ENCODE measurements at places on chromosomes 16 and 17. TPM values are rescaled to one million over a fixed set of nuclear protein-coding genes. Genes with fewer than 3 reads are reported as not detected.
A peak's percentile ranks its signal among the peaks of the same experiment; 100 is the strongest.

The TEKT1 gene
- total RNA-seq: not detected

DNA sequence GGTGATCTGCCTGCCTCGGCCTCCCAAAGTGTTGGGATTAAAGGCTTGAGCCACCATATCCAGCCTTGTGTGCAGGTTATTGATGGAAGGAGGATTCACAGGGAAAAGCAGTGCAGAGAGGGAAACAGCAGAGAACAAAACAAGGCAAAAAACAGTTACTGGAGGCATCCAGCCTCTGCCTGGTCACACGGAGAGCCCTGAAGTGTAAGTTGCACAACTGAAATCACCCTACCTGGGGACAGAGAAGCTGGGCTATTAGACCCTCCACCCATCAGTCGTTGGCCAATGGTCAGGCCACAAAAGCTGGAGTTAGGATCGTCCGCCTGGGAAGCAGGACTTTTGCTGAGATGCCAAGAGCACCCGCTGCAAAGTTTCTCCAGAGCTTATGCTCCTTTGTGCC lies 57.9 kb upstream of the BCO1 start:
- no peak for DNase-seq

GRCh38 chr16:77675464-77676324 lies 46.6 kb upstream of the NUDT7 start:
- DNase-seq: peak; percentile 56

GRCh38 chr16:82236875-82237274 lies 66.9 kb upstream of the MPHOSPH6 start:
- no peak for DNase-seq

- DNase-seq: no peak
Observed at GRCh38 chr16:20846030-20846429, 39.7 kb downstream of the REXO5 start.

DNA sequence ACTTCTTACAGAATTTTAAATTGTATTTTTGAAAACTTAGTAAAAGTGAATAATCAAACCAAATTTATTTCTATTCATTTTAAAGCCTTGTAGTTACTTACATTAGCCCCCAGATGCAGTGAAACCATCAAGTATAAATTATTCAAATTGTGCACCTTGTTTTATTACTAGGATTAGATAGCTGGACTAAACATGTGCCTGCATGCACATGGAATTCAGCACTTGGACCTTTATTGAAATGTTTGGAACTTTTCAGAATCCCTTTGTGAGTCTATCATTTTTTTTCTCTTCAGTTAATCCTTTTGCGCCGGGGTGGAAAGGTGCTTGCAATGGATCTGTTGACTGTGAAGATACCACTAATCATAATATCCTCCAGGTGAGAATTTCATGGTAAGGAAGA lies 4.7 kb downstream of the ZPBP2 start:
- no peak for DNase-seq

The NXN gene
- total RNA-seq: 0.17 TPM

The ZNF23 gene
- total RNA-seq: 8.5 TPM

GRCh38 chr17:8709006-8709405 lies 35.6 kb downstream of the CCDC42 start:
- DNase-seq: no peak

DNA sequence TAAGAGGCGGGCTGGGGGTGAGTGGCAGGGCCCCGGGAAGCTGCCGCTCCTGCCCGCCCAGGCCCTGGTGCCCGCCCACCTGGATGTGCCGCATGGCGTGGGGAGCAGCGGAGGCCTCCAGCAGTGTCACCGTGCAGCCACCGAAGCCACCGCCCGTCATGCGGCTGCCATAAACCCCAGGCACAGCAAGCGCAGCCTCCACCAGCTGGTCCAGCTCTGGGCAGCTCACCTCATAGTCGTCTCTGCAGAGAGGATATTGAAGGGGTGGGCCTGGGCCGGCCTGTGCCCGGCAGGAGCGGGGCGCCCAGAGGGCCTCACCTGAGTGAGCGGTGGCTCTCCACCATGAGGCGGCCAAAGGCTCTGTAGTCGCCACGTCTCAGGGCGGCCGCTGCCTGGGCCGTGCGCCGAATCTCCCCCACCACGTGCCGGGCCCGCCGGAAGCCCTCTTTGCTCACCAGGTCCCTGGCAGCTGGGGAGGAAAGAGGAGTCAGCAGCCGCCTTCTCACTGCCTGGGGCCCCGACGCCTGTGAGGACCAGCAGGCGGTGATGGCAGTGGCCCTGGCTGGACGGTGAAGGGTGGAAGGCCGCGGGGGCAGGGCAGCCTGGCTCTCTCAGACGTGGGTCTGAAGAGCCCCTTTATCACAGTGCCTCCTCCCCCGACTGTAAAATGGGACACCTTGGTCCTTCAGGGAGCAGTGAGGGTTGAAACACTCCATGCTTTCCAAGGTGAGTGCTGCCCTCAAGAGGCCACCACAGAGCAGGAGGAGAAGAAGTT lies 6.7 kb downstream of the GALK1 start:
- DNase-seq: no peak

DNA sequence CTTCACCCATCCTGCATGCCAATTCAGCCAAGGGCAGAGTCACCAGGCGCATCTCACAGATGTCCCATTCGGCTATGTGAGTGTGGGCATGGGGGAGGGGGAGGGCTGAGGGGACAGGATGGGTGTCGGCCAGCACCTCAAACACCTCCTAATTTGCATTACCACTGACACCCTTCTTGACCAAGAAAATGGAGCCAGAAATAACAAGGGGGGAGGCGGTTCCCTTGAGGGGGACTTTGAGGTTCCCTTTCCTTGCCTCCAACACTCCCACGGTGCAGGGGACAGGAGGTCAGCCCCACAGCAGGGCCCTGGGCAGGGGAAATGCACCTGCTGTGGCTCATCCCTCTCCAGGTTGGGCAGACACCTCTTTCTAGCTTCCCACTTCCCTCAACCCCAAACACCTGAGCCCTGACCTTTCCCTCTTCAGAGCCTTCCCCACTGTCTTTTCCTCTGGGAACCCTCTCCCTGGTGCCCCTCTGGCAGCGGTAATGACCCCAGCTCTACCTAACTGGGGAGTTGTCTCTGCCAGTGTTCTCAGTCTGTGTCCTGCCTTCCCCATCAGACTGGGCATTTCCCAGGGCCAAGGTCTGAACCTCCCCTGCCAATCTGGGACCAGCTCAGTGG lies 18.2 kb upstream of the TBX21 start:
- DNase-seq: no peak

- no peak for DNase-seq
Observed at GRCh38 chr17:31597646-31598398, 206.3 kb downstream of the RAB11FIP4 start.

The SYT17 gene
- not detected for total RNA-seq

DNA sequence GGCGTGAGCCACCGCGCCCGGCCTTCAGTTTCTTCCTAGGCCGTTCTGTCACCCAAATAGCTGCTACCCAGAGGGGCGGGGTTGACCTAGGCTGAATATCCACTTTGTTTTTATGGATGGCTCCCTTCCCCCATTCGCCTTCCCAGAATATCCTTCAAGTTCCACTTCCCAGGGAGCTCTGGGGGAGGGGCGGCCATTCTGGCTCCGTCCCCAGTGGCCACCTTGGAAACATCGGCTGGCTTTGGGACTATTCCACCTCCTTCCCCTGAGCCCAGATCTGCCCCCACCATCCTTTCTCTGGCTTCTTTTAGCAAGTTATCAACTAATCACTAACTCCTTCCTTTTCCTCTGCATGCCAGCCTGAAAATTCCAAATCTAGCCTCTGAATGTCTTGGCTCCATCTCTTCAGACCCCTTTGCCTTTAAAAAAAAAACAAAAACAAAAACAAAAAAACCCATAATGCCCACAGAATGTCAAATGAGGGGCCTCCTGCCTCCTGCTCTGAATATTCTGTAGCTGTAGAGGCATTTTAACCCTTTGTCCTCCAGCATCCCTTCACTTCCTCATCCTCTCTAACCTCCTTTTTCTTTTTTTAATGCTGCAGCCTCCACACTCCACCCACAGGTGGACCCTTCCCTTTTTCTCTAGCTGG lies 6.4 kb downstream of the ATP1B2 start:
- DNase-seq: no peak

DNA sequence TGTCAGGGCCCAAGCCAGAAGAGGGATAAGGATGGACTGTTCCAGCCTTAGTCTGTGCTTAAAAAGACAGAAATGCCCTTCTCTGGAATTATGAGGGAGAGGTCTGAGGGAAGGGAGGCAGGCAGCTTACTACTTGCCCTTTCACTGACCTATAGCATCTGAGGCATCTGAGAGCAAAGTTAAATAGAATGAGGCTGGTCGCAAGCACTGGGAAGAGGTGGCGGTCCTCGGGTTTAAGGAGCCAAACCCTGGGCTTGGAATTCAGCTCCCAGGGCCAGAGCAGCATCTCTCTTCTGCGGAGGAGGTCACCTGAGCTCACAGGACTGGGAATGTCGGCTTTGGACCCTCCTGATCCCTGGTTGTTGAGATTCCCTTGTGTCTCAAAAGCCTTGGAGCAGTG lies 3.1 kb upstream of the LIMD2 start:
- no peak for DNase-seq
